Effector memory CD4-positive, alpha-beta T cell (primary cell): ENCODE measurements at places on chromosomes 11 and 22.

- no peak for DNase-seq
Measured at GRCh38 chr22:25153961-25154666, 45.5 kb upstream of the CRYBB3 start.

DNA sequence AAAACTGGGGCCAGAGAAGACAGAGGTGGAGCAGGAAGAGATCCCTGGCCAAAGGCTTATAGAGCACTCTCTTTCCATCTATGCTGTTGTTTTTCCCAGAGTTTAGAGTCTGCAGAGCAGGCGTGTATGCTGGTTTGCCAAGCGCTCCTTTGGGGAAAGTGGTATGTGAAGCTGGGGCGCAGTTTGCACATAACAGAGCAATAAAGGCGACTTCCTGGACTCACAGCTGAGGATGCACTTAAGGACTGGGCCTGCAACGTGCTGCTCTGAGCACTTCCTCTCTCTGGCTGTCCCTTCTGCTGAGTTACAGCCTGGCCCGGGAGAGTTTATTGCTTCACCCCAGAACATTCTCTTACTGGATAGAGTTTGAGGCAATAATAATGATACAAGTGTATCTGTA, 41.7 kb downstream of the THAP12 start:
- no peak for DNase-seq

DNA sequence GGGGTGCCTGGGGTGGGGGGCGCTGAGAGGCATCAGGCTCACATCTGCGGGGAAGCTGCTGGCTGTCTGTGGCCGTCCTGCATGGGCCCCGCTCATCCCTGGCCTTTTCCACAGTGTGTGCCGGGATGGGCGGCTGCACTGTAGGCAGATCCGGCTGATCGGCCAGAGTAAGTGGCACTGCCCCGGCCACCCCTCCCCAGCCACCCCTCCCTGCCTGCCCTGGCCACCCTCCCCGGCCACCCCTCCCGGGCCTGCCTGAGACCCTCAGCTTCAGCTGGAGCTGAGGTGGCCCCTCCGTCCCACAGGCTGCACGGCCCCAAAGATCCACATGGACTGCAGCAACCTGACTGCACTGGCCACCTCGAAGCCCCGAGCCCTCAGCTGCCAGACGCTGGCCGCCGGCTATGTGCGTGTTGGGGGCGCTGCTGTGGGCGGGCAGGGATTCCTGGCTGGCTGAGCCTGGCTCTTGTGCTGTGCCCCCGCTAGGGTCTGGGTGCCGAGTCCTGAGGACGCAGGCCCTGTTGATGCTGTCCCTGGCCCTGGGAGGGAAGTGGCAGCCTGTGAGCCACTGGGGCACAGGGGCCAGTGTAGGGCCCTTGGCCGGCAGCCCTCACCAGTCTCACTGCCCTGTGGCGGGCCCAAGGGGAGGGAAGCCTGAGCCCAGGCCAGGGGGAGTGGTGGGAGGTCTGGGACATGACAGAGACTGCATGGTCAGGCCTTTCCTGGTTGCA, 10.9 kb downstream of the MUC2 start:
- DNase-seq = no peak

DNA sequence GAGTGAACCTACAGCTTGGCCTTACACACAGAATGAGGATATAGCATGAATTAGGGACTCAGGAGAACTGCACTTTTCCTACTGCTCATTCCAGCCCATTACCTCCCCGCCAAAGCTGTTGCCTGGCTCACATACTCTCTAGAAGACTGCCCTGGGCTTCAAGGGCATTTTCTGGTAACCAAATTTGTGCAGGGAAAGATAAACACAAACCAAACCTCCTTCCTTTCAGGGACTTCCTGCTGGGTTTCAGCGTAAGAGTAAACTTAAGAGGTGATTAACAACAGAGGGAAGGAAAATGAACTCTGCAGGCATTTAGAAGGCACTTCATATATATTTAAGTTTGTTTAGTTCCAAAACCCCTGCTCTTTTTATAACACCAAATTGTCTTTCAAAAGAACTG, 194.9 kb downstream of the SWAP70 start:
- DNase-seq = no peak

GRCh38 chr11:35135222-35135621, 3.7 kb upstream of the CD44 start:
- no peak for DNase-seq

DNA sequence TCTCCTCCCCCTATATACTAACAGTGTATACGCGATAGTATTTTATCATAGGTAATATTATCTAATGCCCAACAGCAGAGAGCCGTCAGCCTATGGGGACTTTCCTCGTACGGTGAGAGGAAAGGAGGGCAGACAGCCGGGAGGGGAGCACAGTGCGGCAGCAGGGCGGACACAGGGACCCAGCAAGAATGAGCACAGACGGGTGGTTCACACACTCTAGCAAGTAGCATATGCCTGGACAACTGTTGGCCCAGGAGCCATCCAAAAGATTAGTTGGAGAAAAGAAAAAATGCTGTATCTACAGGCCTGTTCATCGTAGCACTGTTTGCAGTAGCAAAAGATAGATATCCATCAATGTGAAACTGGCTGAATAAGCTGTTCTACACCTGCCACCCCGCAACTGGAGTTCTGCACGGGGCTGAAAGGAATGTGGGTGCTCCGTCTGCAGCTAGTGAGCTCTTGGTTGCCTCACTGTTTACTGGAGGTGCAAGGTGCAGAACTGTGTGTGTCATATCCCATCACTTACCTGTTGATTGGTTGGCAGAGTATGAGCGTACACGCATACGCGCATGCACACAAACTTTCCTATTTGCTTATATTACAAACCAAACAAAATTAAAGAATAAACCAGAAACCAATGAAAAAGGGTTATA, 324.3 kb downstream of the TBC1D22A start:
- no peak for DNase-seq

- no peak for DNase-seq
Measured at GRCh38 chr22:40818192-40818746, 877 bp downstream of the SLC25A17 start.

GRCh38 chr22:35986088-35986487, 42.5 kb downstream of the RBFOX2 start:
- DNase-seq = no peak

- no peak for DNase-seq
Measured at GRCh38 chr22:22954656-22955055, 67.0 kb downstream of the IGLL5 start.

GRCh38 chr11:1906181-1906580, 13.3 kb upstream of the TNNT3 start:
- DNase-seq = no peak

DNA sequence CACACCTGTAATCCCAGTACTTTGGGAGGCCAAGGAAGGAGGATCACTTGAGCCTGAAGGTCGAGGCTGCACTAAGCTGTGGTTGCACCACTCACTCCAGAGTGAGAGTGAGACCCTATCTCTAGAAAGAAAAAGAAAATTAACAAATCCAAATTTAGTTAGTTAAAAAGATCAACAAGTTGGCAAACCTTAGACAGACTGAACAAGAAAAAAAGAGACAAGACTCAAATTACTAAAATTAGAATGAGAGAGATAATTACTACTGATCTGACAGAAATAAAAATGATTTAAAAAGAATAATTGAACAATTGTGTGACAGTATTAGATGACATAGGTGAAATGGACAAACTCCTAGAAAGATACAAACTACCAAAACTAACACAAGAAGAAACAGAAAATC, 13.6 kb downstream of the CHEK2 start:
- no peak for DNase-seq

GRCh38 chr11:59801981-59802638, 8.5 kb downstream of the MRPL16 start:
- DNase-seq = no peak

DNA sequence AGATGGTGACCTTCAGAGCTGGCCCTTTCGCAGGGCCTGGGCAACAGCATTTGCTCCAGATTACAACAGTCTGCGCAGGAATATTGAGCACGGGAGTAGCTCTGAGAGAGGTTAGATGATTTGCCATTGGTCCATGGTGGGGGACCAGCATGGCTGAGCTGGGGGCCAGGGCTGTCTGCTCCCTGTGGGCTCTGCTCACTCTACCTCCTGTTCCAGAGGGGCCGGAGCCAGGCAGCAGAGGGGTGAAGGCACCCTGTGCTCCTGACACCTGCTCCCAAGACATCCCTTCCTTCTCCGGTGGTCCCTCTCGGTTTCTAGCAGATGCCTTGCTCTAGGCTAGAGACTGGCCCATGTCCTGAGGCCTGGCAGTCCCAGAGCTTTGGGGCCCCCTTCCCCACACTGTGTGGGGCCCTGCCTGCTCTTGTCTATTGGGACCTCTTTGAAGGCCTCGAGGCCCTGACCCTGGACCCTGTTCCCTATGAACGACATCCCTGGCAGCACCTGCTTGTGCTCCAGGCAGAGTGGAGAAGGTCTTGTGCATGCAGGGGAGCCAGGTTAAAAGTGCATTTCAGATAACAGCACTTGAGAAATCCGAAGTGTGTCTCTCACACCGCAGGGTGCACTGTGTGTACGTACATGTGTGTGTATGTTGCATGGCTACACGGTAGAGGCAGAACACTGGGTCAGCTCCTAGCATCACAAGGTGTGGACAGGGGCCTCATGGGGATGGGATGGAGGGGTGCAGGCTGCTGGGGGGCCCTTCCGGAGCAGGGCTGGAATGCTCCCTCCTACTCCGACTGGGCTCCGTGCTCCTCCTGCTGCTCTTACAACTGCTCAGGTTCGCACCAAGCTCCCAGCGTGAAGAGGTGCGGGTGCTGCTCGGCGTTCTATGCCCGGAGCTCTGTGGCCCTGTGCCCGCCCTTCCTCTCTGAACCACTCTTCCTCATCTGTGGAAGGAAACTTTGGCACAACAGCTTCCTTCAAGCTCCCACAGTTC, 123.3 kb upstream of the B3GAT1 start:
- no peak for DNase-seq

- no peak for DNase-seq
Measured at GRCh38 chr11:74208507-74208906, 37.4 kb downstream of the PPME1 start.

DNA sequence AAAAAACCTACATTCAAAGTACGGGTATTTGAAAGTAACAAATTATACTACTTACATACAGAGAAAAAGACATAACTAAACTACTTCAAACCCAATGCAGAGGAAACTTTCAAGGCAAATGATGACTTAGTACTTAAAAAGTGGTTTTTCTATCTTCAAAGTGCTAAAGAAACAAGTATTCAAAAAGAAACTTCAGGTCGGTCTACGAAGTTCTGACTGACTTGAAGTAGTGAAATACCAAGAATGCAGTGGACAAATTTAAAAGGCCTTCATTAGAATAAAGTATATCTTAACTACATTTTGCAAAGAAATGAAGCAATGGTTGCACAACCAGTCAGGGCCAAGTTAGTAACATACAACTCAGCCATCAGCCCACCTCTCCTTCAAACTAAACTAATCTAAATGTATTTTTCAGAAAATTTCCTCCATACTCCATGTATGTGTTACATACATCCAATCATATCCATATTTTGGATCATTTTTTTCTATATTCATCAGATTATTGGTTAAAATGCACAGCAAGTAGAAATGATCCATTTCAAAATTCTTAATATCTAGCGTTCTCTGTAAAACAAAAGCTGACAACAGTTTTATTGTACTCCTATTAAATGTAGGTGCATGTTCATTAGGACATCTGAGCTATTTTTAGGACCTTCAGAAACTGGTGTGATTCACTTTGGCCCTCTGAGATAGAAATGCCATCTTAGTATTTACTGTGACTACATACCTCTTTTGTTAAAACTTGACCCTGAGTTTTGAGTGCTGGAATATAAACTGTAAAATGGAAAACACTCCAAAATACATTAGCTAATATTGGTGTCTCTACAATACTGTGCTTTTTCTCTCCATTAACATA, 49.9 kb downstream of the BIRC2 start:
- no peak for DNase-seq
